ENCODE measurements at places on chromosomes 16 and 17.

- H3K4me1 ChIP-seq, result no peaks in the 10 kb centered on the region
- H3K27me3 ChIP-seq, result no peaks in the 10 kb centered on the region
- no peak overlapping the region for H3K27ac ChIP-seq
- DNase-seq, result no peak
- no peaks in the 10 kb centered on the region for H3K36me3 ChIP-seq
Measured at GRCh38 chr16:53870831-53871230, 166.9 kb downstream of the FTO start.

GRCh38 chr16:57064995-57065394 lies 27.4 kb upstream of the CPNE2 start:
- no peaks in the 10 kb centered on the region for H3K36me3 ChIP-seq
- no peak for DNase-seq
- no peak overlapping the region for H3K4me3 ChIP-seq
- no peaks in the 10 kb centered on the region for H3K27me3 ChIP-seq

- H3K4me3 ChIP-seq, result no peak overlapping the region
- H3K36me3 ChIP-seq, result no peaks in the 10 kb centered on the region
- H3K4me1 ChIP-seq, result no peaks in the 10 kb centered on the region
- no peak for DNase-seq
Measured at GRCh38 chr17:27665549-27665948, 34.6 kb downstream of the LGALS9 start.

DNA sequence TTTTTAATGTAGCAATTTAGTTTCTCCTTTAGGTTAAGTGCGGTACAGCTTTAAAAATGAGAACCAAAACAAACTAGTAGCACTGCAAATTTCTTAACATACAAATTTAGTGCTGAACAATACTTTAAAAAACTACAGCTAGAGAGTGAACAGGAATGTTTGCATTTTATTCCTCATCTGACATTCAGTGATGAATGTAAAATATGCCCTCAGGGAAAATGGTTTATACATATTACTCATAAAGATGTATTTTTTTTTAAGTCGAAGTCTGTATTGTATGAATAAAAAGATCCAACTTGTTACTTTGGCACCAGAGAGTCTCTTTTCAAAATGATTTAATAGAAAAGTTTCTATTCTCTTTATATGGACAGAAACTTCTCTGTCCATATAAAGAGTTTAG lies 96.8 kb downstream of the BRIP1 start:
- H3K27ac ChIP-seq, result peak overlapping the region; percentile 1
- DNase-seq, result no peak
- no peaks in the 10 kb centered on the region for H3K36me3 ChIP-seq
- no peak overlapping the region for H3K4me3 ChIP-seq
- H3K27me3 ChIP-seq, result no peaks in the 10 kb centered on the region

- no peaks in the 10 kb centered on the region for H3K27me3 ChIP-seq
- H3K4me3 ChIP-seq, result no peak overlapping the region
- no peaks in the 10 kb centered on the region for H3K4me1 ChIP-seq
- no peak overlapping the region for H3K27ac ChIP-seq
Measured at GRCh38 chr16:68285683-68286082, 21.4 kb downstream of the SLC7A6 start.

- no peak overlapping the region for H3K4me3 ChIP-seq
- no peak overlapping the region for H3K27ac ChIP-seq
- peaks cover 4% of the 10 kb centered on the region for H3K4me1 ChIP-seq
- no peaks in the 10 kb centered on the region for H3K36me3 ChIP-seq
- no peak for DNase-seq
- H3K27me3 ChIP-seq, result no peaks in the 10 kb centered on the region
Measured at GRCh38 chr17:44348234-44348987, 3.3 kb downstream of the GRN start.

DNA sequence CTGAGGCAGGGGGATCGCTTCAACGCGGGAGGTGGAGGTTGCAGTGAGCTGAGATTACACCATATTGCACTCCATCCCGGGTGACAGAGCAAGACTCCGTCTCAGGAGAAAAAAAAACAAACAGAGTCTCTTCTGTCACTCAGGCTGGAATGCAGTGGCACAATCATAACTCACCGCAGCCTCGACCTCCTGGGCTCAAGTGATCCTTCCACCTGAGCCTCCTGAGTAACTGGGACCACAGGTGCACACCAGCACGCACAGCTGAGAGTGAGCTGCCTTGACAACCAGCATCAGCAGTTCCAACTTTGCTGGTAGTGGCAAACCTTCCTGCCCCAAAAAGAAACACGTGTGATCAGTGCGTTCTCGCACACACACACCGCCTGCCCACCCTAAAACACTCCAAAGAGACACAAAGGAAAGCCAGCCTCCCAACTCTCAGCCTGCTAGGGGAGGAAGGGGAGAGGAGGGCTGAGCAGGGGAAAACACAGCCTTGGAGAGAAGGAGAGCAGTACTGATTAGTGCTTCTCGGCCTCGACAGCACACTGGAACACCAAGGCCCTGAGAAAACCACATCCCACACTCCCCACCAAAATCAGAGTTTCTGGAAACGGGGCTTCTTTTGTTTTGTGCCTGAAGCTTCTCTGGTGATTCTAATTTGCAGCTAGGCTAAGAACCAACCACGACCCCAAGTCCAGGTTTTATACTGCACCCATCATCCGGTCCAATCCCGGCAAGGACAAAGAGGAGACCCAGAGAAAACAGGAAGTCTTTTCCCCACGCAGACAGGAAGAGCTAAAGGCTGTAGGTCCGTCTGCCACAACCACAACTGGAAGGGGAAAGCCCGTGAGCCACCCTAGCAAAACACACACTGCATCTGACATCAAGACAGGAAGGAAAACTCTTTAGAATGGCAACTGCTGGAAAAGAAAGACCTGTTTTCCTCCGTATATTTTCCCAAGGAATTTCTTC lies 28.8 kb downstream of the ZCCHC14 start:
- peaks cover 38% of the 10 kb centered on the region for H3K4me1 ChIP-seq
- DNase-seq, result peak; percentile 42
- H3K36me3 ChIP-seq, result no peaks in the 10 kb centered on the region
- H3K27me3 ChIP-seq, result no peaks in the 10 kb centered on the region

- no peak for DNase-seq
- no peaks in the 10 kb centered on the region for H3K36me3 ChIP-seq
- peak overlapping the region; percentile 83 for H3K27ac ChIP-seq
- H3K27me3 ChIP-seq, result no peaks in the 10 kb centered on the region
Measured at GRCh38 chr17:43578404-43578698, 32.2 kb upstream of the ETV4 start.

DNA sequence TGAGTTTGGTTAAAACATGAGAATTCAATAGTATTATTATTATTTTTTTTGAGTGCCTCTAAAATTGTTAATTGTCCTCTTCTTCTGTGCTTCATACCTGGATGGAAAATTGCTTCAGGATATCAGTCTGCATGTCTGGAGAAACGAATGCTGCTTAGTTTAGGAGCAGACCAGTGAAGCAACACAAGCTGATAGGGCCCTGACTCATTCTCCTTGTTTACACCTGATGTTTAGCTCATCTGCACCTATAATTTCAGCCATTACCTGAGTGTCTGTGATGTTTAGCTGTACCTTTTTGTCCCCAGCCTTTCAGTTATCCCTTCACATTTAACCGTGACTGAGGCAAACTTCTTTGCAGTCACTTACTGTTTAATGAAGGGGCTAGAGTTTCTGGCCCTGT lies 14.8 kb downstream of the SNTB2 start:
- DNase-seq, result peak; percentile 30
- H3K36me3 ChIP-seq, result no peaks in the 10 kb centered on the region
- peaks cover 17% of the 10 kb centered on the region for H3K4me1 ChIP-seq
- H3K4me3 ChIP-seq, result no peak overlapping the region

DNA sequence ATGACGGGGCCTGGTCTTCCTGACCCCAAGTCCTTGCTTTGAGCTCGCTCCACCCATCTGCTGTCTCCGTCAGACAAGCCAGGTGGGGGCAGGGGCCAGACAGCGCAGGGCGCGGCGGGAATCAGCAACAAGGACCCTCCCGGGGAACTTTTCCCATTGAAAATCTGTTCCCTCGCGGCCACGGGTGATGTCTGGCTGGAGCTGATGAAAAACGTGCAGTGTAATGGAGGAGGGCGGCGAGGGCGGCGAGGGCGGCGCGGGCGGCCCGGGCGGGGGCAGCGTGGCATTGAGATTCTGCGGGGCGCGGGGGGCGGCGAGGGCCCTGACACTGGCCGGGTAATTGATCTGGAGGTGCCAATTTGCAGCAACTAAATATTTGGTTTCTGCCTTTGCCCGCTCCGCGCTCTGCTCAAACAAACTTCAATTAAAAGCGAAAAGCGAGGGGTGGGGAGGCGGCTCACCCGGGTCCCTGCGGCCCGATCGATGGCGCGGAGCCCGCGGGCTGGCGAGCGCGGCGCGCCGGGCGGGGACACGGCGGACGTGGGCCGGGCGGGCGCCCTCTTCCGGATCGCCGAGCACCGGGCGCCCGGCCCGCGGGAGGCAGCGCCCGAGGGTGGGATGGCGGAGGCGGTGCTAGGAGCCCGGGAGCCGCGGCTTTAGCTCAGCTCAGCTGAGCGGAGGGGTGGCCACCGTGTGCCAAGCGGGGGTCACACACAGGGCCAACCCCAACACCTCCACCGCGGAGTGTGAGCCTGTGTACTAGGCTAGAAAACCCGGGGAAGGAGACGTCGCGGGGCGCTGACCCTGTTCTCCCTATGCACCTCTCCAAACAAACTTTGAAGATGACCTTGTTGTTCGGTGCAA lies 32.4 kb downstream of the DCAKD start:
- peaks cover 4% of the 10 kb centered on the region for H3K27me3 ChIP-seq
- no peak overlapping the region for H3K27ac ChIP-seq
- DNase-seq, result peak; percentile 81
- H3K4me1 ChIP-seq, result peaks cover 31% of the 10 kb centered on the region
- H3K4me3 ChIP-seq, result peak overlapping the region; percentile 29

- no peak overlapping the region for H3K27ac ChIP-seq
- H3K4me3 ChIP-seq, result no peak overlapping the region
- no peak for DNase-seq
- H3K4me1 ChIP-seq, result peaks cover 32% of the 10 kb centered on the region
Measured at GRCh38 chr17:15309793-15310192, 31.6 kb downstream of the TEKT3 start.

- no peaks in the 10 kb centered on the region for H3K36me3 ChIP-seq
- H3K4me3 ChIP-seq, result no peak overlapping the region
- H3K4me1 ChIP-seq, result peaks cover 10% of the 10 kb centered on the region
- no peaks in the 10 kb centered on the region for H3K27me3 ChIP-seq
- no peak overlapping the region for H3K27ac ChIP-seq
Measured at GRCh38 chr16:84606081-84606875, 11.6 kb downstream of the COTL1 start.

- no peak for DNase-seq
- H3K27ac ChIP-seq, result no peak overlapping the region
- peaks cover 18% of the 10 kb centered on the region for H3K4me1 ChIP-seq
- peaks cover 11% of the 10 kb centered on the region for H3K27me3 ChIP-seq
Measured at GRCh38 chr17:74201250-74201649, 2.2 kb upstream of the RPL38 start.
